ENCODE measurements at places on chromosomes 13 and 19.

GRCh38 chr13:42377640-42378382, 105.9 kb downstream of the AKAP11 start:
- DNase-seq = no peak

GRCh38 chr13:114011226-114011625, 37.4 kb upstream of the C13orf46 start:
- DNase-seq = no peak

DNA sequence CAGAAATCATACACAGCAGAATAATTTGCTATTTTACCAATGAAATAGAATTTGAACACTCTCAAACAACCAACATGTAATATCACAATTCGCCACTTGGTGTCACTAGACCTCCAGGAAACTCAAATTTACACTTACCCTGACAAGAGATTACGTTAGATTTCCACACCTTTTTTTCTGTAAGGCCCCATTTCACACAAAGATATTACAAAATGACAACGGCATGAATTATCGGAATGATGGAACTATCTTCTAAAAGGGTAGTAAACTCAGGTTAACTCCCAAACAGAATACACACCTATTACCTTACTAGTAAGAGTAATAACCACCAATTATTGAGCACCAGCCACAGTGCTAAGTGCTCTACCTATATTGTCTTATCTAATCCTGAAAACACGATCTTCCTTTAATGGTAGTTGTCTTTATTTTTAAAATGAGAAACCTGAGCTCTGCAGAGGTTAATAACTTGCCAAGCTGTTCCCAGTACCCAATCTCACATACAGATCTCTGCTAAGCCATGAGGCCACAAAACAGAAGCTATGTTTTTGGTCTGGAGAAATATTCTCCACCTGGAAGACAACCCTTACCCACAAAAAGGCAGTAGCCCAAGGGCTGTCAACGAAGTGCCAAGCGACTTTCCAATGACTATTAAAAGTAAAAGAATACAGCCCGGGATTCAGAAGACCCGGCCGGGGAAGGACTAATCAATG, 152.4 kb downstream of the DCLK1 start:
- no peak for DNase-seq

GRCh38 chr19:1590641-1591397, 1.8 kb downstream of the MBD3 start:
- no peak for DNase-seq

GRCh38 chr19:38739440-38740256, 4.6 kb downstream of the CAPN12 start:
- no peak for DNase-seq

DNA sequence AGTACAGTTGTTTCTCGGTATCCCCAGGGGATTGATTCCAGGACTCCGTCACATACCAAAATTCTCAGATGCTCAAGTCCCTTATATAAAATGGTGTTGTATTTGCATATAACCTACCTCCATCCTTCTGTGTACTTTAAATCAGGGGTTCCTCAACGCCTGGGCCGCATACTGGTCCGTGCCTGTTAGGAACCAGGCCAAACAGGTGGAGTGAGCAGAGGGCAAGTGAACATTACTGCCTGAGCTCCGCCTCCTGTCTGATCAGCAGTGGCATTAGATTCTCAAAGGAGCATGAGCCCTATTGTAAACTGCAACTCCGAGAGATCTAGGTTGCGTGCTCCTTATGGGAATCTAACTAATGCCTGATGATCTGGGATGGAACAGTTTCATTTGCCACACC, 42.2 kb upstream of the KCTD4 start:
- no peak for DNase-seq

- DNase-seq = no peak
Observed at GRCh38 chr13:113207890-113208420, 514 bp downstream of the PCID2 start.

GRCh38 chr13:24460256-24460655, 52.3 kb downstream of the PARP4 start:
- DNase-seq = no peak

GRCh38 chr19:41300555-41300954, 9.4 kb upstream of the CCDC97 start:
- DNase-seq = no peak
